ENCODE measurements at places on chromosomes 2 and 18. TPM values are rescaled to one million over a fixed set of nuclear protein-coding genes. Genes with fewer than 3 reads are reported as not detected.

DNA sequence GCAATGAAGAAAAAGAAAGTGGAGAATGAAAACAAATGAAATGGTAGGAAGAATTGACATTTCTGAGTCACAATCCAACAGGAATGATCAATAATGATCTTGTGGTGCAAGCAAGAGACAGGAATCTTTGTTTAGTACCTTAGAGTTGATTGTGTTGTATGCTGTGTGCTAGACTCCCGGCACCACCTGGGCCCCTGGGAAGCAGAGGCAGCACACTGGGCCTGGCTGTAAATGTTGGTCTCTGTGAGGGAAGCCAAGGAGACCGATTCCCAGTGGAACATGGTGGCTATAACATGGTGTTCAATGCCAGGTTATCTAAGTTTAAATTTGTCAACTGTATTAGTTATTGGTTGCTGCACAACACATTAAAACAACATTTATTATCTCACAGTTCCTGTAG lies 9.8 kb upstream of the CWC22 start:
- no peak for DNase-seq

DNA sequence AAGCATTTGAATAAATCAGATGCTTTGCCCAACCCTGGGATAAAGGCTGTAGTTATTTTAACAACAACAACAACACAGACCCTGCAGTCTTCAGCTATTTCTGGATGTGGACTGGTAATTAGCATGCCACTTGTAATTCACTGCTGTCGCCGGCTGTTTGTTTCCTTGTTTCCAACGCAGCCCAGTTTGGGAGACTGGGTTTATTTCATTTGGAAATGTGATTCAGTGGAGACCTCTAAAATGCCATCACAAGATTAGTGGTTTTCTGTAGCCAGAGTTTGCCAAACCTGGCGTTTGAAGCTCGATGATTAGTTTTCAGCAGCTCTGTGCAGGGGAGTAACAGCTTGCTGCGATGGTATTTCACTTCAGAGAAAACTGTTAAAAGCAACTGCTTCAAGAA lies 83.5 kb downstream of the LDLRAD4 start:
- no peak for DNase-seq

DNA sequence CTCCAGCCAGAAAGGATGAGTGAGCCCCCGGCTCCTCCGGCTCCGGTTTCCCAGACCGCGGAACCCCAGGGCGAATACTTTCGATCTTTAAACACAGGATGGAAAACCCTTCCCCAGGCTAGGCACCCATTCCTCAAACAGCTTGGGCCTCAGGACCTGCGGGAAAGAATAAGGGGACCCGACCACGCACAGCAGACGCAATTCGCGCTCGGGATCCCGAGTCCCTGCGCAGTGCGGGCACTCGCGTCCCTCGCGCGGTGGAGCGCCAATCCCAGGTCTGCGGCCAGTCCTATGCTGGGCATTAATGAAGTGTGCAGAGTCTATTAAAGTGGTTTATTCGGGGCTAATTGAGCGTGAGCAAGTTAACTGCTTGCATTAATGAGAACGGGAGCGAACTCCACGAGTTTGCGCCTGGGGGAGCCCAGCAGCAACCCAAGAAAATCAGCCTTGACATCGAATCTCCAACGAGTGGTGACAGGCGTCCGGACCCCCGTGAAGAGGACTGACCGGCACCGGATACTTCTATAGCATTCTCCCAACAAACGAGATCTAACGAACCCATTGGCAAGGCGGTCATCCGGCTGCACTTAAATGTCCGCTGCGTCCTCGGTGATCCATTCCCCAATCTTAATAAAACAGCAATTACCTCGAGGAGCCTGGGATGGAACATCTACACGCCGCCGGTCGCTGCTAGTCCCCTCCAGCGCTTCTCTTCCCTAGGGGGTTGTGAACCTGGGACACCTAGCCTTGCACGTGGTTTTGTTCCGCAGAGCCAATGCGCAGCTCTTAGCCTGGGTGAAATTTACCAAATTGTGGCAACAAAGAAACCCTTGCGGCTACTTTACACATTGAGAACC lies 1.6 kb downstream of the OSR1 start:
- DNase-seq, result no peak

- no peak for DNase-seq
Measured at GRCh38 chr2:134897932-134898331, 20.7 kb upstream of the CCNT2 start.

GRCh38 chr18:23956483-23956882 lies 58.1 kb upstream of the TTC39C start:
- no peak for DNase-seq

GRCh38 chr2:98269830-98270229 lies 76.4 kb upstream of the CNGA3 start:
- no peak for DNase-seq

Gene MC2R
- total RNA-seq, result not detected

Gene RAB12
- total RNA-seq, result 45.4 TPM

Gene SERPINB12
- not detected for total RNA-seq

Gene INPP5D
- 1.0 TPM for total RNA-seq
